Stimulated activated CD4-positive, alpha-beta T cell treated with anti-CD3 and anti-CD28 coated beads, Interleukin-15, amount 100 ng/mL, for 1 hour (primary cell): ENCODE measurements at places on chromosomes 13 and 19.
A peak's percentile ranks its signal among the peaks of the same experiment; 100 is the strongest.

DNA sequence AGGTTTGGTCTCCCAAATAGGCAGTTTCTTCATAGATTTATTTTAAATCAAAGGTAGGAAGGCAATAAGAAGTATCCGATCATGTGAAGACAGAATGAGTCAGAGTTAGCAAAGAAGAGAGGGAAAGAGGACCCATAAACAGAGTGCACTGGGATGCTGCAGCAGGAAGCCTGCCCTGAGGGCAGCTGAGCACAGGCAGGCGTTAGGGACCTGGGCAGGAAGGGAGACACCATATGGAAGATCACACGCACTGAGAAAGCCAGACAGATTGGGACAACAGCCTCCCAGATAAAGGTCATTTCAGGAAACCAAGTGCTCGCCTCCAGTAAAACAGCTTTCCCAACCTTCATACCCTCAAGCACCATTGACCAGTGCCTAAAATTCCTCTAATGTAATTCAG is 598.0 kb downstream of the EFNB2 start:
- DNase-seq = no peak

- DNase-seq = no peak
Observed at GRCh38 chr13:112465251-112466131, 89.3 kb downstream of the SPACA7 start.

DNA sequence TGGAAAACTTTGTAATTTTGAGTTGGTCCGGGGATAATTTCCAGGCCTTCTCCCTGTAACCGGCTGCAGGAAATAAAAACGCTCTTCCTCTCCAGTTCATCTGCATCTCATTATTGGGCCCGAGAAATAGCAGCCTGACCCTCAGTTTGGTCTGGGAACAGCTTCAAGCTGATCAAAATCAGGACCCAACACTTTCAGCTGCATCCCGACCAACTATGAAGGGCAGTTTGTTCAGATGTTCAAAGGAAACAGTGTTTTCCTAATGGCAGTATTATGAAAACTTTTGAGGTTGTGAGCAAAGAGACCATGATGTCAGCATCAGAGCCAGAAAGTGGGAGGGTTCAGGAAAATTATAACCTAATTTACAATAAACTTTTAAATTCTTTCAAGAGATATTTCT is 35.7 kb downstream of the STK24 start:
- DNase-seq = no peak

GRCh38 chr13:98549006-98549727 is 27.7 kb downstream of the STK24 start:
- no peak for DNase-seq

DNA sequence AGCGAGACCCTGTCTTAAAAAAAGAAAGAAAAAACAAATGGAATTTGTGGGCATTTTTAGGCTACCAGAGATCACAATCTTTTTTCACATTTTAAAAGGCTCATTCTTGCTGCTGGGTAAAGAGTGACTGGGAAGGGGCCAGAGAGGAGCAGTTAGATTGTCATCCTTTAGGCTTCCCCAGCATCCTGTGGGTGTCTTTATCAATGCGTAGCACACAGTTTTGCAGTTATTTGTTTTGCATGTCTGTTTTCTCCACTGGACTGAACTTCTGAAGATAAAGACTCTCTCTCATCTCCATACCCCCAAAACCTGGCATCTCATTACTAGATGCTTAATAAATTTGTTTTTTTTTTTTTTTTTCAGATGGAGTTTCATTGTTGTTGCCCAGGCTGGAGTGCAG is 2.1 kb upstream of the UTP14C start:
- no peak for DNase-seq

DNA sequence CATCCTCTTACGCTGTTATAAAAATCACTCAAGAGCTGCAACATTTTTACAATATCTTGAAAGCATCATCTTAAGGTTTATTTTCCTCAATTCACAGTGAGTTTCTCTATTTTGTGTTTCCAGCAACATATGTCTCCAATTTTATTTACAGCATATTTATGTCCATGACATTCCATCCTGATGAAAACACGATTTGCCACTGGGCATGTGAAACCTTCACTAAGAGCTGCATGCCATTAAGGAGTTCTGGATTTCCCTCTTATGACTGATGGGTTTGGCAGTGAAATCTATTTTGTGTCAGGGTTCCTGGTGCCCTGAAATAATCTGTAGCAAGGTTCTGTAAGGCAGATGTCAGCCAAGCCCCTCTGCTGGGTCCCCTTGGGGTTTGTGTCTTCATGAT is 527.6 kb upstream of the KLF12 start:
- no peak for DNase-seq

- no peak for DNase-seq
Observed at GRCh38 chr13:77810878-77811277, 107.8 kb downstream of the EDNRB start.

GRCh38 chr19:648305-648704 is 8.6 kb downstream of the FGF22 start:
- DNase-seq = no peak

DNA sequence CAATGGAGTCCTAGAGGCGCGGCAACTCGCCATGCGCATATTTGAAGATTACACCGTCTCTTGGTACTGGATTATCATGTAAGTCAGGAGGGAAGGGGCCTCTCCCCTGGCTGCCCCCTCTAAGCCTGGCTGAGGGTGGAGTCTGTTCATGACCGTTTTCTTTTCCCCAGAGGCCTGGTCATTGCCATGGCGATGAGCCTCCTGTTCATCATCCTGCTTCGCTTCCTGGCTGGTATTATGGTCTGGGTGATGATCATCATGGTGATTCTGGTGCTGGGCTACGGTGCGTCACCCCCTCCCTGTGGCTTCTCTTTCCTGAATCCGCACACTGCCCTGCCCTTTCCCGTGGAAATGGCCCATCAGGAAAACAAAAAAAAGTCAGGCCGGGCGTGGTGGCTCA is 6.5 kb downstream of the SLC44A2 start:
- DNase-seq = no peak

DNA sequence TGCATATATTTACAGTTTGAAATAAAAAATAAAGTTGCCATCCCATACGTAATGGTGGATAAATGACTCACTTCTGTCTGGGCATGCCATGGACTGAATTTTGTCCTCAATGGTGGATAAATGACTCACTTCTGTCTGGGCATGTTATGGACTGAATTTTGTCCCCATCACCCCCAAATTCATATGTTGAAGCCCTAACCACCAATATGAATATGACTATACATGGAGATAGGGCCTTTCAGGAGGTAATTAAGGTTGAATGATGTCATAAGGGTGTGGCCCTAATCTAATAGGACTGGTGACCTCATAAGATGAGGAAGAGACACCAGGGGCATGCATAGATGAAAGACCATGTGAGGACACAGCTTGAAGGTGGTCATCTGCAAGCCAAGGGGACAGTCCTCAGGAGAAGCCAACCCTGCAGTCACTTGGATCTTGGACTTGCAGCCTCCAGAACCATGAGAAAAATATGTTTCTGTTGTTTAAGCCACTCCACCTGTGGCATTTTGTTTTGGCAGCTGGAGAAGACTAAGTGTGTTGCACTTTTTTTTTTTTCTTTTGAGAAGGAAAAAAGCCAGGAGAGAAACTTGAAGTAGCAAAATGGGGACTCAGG is 41.8 kb downstream of the RFC3 start:
- DNase-seq = no peak

- no peak for DNase-seq
Observed at GRCh38 chr13:30679483-30680330, 55.6 kb upstream of the ALOX5AP start.

- no peak for DNase-seq
Observed at GRCh38 chr19:15758379-15758778, 20.6 kb downstream of the OR10H3 start.

- peak; percentile 13 for DNase-seq
Observed at GRCh38 chr19:1811472-1811894, 593 bp downstream of the ATP8B3 start.

DNA sequence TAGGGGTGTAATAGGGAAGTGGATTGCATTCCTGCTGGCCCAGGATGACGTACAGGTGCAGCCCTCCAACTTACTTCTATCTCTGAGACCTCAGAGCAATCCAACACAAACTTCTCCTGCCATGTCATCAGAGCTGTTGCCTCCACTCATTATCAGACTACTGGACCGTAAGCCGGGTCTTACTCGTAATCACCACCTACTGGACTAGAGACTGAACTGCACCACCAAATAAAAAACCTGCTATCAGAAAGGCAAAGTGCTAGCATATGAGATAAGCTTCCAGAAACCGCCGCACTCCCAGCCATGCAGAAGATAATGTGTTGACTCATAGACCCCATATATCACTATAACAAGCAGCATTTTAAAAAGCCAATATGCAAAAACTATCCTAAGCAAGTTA is 102.0 kb downstream of the SLITRK1 start:
- DNase-seq = no peak

DNA sequence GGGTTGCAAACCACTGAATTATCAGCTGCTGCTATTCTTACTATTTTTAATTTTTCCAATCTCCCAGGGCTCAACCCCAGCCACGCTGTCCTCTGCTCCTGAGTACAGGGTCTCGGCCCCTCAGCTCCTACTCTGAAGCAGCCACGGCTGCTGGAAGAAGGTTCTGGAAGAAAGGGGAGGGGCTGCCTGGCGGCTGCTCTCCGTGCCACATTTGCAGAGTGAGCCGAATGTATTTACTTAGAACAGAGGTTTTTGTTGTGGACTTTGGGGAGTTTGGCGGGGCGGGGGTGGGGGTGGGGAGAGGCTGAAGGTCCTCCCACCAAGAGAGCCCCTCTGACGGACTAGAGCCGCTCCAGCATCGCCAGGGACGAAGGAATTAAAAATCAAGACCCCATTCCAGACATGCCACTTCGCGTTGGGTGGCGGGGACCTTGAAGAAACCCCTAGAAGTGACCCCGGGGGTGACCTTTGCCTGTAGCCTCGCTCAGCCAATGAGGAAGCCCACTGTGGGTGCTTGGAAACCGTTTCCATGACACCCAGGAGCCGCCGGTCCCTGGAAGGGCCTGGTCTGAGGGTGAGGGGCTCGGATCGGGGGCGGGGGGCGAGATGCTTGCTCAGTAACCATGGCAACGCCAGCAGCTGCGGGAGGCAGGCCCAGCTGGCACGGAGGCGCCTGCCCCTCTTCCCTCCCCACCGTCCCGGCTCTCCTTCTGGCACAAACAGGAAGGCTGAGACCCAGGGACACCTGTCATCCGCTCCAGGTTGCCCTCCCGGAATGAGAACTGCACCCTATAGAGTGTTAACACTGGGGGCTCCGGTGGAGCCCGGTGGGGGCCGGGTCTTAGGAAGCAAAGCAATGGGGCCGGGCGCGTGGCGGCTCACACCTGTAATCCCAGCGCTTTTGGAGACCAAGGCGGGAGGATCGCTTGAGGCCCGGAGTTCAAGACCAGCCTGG is 54.2 kb upstream of the PTPRS start:
- no peak for DNase-seq

GRCh38 chr13:35500144-35500543 is 23.7 kb upstream of the MAB21L1 start:
- DNase-seq = no peak
